ENCODE measurements at places on chromosomes 7 and 10.

DNA sequence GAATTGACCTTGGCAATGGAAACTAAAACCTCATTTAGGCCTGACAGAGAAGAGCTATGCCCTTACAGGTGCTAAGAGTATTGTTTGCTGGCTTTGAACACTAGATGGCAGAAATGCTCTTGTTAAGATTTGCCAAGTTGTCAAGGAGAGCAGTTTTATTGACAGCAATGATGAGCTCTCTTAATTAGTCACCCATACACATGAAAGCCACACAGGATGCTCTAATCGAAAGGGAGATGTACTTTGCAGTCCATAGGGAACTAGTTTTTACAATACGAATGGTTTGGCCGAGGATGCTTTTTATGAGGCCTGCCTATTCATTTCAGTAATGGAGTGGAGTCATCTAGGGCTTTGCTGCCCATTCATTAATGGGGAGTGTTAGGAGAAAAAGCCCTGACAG is 45.4 kb upstream of the MBL2 start:
- no peak for DNase-seq

- no peak for DNase-seq
These were observed 205.3 kb downstream of the CHCHD3 start for GRCh38 chr7:132876576-132876975.

GRCh38 chr7:158077934-158078910 is 509.4 kb downstream of the PTPRN2 start:
- no peak for DNase-seq

GRCh38 chr7:42085531-42085930 is 151.5 kb downstream of the GLI3 start:
- no peak for DNase-seq

GRCh38 chr7:45910855-45911254 is 10.2 kb downstream of the IGFBP3 start:
- DNase-seq, result no peak

DNA sequence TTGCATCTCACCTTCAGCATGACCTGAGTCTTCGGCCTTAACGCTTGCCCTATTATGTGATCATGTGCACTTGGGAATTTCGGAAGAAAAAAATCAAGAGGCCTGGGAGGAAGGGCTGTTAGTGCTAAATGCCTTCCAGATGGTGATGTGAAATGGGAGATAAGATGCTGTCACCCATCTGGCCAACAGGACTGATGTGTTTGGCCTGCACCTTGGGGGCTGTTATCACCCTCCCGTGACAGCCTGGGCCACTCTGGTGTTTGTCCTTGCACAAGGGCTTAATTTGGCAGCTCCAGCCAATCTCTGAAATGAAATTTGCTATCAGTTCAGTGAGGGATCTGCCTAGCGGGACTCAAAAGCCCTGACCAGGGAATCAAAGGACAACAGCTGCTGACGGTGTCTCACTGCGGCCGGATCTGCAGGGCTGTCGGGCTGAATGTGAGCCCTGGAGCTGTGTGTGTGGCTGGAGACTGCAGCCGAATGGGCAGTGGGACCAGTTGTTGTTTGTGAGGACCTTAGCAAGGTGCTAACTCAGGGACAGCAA is 131.4 kb upstream of the BTBD16 start:
- no peak for DNase-seq

- DNase-seq, result no peak
These were observed 76.8 kb downstream of the LANCL2 start for GRCh38 chr7:55441774-55442522.

Data from activated CD8-positive, alpha-beta T cell treated with anti-CD3 and anti-CD28 coated beads for 36 hours (primary cell).